ENCODE measurements at places on chromosomes 7 and 10.

GRCh38 chr7:35251606-35252310 lies 2.1 kb downstream of the TBX20 start:
- DNase-seq, result peak; percentile 33

GRCh38 chr7:117402109-117402508 lies 25.2 kb downstream of the ASZ1 start:
- DNase-seq, result no peak

DNA sequence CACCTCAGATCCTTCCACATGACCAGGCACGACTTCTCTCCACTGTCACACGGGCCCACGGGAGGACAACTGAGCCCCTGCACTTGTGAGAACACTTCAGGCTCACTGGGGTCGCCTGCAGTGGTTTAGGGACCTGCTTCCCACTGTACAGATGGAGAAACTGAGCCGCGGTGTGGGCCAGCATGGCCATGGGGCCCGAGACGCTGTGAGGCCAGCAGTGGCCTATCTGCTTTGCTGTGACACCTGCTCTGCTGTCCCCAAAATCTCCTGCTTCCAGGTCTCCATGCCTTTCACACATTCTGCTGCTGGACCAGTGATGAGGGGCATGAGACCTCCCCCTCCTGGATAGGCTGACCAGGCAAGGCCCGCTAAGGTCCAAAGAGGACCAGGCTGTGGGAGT lies 75.8 kb upstream of the PAX2 start:
- DNase-seq, result no peak

GRCh38 chr7:43726466-43726865 lies 2.9 kb downstream of the COA1 start:
- DNase-seq, result no peak

DNA sequence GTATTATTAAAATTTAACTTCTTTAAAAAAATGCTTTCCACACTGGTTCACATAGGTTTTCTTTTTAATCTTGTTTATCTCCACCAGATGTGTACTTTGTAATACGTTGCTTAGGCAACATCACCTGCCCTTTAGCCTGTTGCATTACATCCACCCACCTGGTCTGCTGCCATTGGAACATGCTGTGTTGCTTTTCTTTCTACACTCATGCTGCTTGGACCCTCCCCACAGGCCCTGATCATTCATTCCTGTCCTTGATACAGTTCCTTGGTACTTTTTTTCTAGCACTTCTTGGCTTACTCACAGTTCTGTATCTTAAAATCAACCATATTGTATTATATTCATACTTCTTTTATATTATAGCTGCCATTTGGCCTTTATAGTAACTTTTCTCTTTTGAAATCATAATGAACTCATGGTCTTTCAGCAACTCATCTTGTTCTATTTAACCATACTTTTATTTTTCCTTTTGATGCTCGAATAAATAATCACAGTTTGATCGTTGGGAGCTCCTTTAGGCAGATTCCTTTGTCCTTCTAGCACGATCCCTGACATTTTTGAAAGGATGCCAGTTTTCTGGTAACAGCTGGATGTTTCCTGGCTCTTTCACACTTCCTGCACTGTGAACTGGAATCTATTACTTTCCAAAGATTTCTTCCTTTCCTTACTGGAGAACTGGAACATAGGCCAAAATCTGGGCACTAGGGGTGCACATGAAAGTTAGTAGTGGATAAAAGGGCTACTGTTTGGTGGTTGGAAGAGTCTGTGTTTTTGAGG lies 125.1 kb downstream of the CDK14 start:
- DNase-seq, result no peak

- no peak for DNase-seq
Observed at GRCh38 chr7:143889068-143889467, 12.9 kb downstream of the TCAF1 start.

DNA sequence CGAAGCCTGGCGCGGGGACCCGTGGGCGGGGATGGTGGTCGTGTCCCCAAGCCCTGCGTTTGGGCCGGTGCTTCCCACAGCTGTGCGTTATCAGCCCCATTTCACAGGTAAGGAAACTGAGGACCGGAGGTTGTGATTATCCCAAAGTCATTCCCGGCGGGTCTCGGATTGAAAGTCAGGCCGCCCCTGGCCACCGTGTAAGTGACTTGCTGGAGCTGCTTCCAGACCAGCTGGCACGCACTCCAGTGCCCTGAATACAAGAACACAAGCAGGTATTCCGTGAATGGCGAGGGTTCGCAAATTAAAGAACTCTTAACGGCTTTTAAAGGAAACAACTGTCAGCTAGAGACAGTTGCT lies 675 bp upstream of the ATE1 start:
- DNase-seq, result peak; percentile 17

GRCh38 chr10:76209135-76209534 lies 777.7 kb downstream of the LRMDA start:
- DNase-seq, result no peak

- no peak for DNase-seq
Observed at GRCh38 chr7:136293272-136293671, 316.1 kb upstream of the MTPN start.

- DNase-seq, result no peak
Observed at GRCh38 chr10:42958142-42958868, 118.6 kb upstream of the RET start.

DNA sequence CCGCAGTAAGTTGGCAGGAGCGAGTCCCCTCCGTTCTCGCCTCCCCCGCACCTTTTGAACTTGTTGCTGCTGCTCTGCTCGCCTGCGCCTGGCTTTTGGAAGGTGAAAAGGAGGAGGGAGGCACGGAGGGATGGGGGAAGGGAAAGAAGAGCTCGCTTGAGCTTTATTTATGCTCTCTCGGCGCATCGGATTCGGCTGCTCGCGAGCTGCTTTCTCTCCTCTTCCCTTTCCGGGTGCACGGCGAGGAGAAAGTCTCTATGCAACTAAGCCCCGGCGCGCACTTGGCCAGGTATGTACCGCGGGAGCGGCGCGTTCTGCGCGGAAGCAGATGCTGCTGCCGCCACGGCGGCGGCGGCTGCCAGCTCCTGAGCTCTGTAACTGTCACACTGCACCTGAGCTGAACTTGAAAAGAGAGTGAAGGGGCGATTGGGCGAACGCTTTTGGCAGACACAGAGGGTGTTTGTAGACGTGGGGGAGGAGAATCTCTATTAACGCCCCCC lies 551 bp downstream of the KCND2 start:
- no peak for DNase-seq

DNA sequence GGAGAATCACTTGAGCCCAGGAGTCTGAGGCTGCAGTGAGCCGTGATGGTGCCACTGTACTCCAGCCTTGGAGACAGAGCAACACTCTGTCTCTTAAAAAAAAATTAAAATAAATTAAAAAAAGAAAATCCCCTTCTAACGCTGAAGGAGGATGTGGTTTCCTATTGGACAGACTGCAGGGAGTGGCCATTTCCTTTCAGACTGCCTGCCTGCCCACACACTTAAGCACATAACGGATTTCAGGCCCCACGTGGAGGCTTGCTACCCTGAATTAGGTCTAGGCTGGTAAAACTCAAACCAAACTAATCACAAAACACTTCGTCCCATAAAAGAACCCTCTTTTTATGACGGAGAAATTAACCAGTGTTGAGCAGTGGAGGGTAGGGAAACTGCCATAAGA lies 34.0 kb downstream of the GATA3 start:
- no peak for DNase-seq

GRCh38 chr7:78090616-78091015 lies 292.0 kb downstream of the PHTF2 start:
- DNase-seq, result no peak

- no peak for DNase-seq
Observed at GRCh38 chr10:62426600-62426999, 52.4 kb downstream of the ZNF365 start.

DNA sequence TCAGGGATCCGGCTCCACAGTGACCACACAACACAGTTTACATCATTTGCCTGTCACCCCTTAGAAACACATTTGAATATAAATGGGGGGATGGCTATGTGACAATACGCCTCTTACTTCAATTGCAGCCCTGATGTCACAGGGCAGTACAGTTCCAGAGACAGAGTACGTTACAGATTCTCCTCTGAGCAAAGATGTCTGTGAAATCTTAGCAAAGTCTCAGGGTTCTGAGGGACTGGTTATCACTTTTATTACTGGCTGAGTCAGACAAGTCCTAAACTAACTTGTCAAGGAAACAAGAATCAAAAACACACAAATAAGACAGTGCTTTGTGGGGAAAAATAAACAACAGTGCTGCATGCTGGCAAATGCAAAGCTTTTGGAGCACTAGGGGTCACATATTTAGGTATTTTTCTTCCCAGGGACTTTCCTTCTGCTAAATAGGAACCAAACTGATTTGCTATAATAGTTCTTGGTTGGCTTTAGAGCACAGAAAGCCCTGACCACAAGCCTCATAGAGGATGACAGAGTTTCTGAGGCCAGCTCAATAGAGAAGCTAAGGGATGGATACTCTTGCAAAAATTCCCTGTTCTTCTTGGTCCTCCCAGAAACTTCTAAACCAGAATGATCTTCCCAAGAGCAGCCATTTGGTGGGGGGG lies 501.6 kb downstream of the GRID1 start:
- no peak for DNase-seq

- DNase-seq, result no peak
Observed at GRCh38 chr10:28986117-28986792, 302.6 kb upstream of the LYZL1 start.

GRCh38 chr10:6200734-6201515 lies 1.8 kb upstream of the PFKFB3 start:
- DNase-seq, result peak; percentile 31

DNA sequence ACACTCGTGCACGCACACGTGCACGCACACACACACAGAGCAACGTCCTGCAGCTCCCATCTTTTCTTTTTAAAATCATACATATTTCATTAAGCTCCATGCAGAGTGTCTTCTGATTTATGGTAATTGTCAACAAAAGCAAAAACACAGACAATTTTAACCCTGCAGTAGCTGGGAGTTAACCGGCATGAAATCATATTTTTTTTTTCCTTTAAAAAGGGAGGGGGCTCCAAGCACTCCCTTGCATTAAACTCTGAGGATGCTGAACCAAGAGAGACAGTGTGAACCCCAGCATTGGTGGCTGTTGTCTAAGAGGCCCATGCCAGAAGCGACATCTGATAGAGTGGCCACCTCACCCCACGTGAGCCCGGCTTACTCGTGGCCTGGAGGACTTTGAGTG lies 542.6 kb downstream of the DNAJB6 start:
- no peak for DNase-seq

- DNase-seq, result no peak
Observed at GRCh38 chr10:124420254-124420653, 1.5 kb upstream of the OAT start.

DNA sequence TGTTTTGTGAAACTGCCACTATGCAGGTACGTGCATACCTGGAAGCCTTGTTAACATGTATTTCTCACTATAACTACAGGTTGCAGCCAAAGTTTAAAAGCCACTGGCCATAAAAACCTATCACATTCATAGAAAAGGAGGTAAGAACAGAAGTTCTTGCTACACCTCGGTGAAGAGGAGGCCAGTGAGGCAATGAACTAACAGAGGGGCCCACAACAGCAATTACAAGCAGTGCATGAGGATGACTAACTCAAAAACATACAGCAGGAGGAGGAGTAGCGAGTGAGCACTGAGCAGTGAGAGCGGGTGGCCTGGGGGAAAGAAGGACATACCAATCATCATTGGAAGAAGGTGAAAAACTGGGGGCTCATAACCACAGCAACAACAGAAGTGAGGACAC lies 51.6 kb downstream of the NUDCD3 start:
- DNase-seq, result no peak

- DNase-seq, result no peak
Observed at GRCh38 chr7:136016649-136017395, 39.7 kb upstream of the MTPN start.

- no peak for DNase-seq
Observed at GRCh38 chr7:44368885-44369284, 43.5 kb upstream of the CAMK2B start.

DNA sequence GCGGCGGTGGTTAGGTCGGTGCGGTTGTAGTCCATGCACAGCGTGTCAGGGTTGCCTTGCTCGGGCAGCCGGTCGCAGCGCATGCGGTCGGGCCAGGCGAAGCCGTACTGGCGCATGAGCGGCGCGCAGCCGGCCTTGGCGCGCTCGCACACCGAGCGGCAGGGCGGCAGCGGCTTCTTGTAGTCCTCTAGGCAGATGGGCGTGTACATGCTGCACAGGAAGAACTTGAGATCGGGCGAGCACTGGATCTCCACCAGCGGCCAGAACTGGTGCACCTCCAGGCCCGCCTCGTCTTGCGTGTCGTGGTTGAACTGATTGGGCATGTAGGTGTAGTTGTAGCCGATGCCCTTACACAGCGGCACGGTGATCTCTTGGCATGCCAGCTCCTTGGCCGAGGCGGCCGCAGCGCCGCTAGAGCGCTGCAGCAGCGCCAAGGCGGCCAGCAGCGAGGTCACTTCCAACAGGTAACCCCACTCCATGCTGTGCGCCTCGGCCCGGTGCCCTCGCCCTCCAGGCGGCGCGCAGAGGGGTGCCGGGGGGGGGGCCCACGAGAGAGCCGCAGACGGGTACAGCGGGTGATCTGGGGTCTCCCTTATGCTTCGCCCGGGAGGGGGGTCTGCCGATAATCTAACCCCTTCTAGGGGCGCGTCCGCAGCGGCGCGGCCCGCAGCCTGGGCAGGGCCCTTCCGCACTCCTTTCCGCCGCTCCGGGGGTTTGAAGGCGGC lies 983 bp downstream of the FZD8 start:
- no peak for DNase-seq

DNA sequence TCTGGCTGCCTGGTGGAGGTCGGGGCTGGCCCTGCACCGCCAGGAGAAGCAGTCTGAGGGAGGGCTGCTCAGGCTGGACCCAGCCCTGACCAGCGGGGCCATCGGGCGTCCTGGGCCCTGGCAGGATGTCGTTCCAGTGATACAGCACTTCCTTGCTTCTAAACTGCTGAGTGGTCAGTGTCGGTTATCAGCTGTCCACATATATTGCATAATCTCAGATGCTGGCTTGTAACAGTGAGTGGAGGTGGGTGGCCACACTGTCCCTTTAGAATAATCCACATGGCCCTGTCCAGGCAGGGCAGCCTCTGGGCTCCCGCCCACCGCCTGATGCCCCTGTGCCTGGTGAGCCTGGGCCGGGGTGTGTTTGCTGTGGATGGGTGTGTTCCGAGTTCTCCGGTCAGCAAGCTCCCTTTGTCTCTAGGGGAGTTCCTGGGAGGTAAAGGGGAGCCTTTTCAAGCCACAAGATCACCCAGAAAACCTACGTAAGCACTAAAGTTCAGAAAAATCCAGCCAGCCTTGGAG lies 86.1 kb downstream of the LHPP start:
- no peak for DNase-seq

DNA sequence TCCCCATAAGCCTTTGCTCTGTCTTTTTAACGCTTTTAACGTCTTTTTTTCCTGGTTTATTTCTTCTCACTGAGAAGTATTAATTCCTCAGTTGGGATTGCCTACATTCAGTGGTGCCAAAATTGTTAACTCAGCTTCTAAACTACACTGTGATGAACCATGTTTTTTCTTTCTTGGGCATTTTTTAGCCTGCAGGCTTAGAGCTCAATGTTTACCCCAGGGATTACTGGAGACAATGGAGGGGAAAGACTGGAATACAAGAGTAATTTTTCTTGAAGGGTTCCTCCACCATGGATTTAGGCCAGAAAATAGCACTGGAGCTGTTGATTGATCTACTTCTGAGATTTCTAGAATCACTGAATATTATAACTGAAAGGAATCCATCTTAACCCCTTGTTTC lies 19.8 kb downstream of the STAMBPL1 start:
- DNase-seq, result no peak

All from AML-193 (cell line).